ENCODE measurements at places on chromosomes 2 and 18.
A peak's percentile ranks its signal among the peaks of the same experiment; 100 is the strongest.

- no peak overlapping the region for H3K4me3 ChIP-seq
- no peak overlapping the region for H3K27ac ChIP-seq
- H3K4me1 ChIP-seq: peaks cover 13% of the 10 kb centered on the region
- no peaks in the 10 kb centered on the region for H3K27me3 ChIP-seq
- peaks cover 2% of the 10 kb centered on the region for H3K36me3 ChIP-seq
- no peak for DNase-seq
These were observed 84.6 kb downstream of the SMAD7 start for GRCh38 chr18:48866028-48866733.

DNA sequence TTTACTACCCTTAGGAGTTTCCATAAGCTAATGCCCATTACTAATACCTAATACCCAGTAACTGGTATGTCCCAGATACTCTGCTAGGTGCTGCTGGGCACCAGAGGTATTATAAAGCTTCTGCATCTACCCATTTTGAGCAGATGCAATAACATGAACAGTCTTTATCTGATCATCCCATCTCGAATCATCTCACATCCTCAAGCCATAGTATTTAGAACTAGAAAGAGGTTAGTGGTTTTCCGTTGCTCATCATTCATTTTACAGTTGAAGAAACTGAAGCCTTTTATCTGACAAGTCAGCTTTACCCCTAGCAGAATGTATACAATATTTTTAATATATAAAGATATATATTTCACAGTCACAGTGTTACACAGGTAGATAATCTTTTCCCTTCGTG is 99.1 kb upstream of the TCF4 start:
- no peak overlapping the region for H3K4me3 ChIP-seq
- DNase-seq: no peak
- H3K4me1 ChIP-seq: no peaks in the 10 kb centered on the region
- no peaks in the 10 kb centered on the region for H3K36me3 ChIP-seq
- H3K27me3 ChIP-seq: no peaks in the 10 kb centered on the region
- no peak overlapping the region for H3K27ac ChIP-seq

DNA sequence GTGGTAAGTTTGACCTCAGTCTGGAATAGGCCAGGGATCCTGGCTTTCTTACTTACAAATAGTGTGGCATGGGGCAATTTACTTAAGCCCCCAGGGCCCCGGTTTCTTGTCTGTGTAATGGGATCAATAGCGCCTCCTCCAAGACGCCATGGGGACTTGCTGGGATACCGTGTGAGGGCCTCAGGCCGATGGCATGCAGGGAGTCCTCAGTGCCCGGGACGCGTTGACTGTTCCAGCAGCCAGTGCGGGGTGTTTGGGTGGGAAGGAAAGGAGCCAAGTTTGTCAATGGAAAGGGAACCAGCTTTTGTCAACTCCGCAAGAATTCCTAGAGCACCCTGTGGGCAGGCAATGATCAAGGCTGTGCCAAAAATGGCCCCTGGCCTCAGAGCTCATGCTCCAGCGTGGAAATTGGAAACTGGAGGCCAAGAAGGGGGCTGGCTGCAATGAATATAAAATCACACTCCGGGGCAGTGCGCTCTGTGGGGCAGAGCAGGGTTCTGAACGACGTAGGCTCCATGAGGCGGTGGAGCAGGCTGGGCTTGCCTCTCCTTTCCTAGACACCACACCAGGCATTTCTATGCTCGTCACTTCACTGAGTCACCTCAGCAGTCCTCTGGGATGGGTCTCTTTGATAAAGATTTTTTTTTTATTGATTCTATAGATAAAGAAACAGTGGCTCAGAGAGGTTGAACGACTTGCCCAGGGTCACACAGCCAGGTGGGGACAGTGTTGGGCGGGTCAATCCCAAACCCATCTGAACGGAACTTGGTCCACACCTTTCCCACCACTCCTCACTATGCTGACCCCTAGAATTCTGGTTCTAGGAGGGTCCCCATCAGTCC is 56.7 kb upstream of the ASAP2 start:
- H3K36me3 ChIP-seq: no peaks in the 10 kb centered on the region
- no peak overlapping the region for H3K4me3 ChIP-seq
- no peaks in the 10 kb centered on the region for H3K4me1 ChIP-seq
- no peak overlapping the region for H3K27ac ChIP-seq

DNA sequence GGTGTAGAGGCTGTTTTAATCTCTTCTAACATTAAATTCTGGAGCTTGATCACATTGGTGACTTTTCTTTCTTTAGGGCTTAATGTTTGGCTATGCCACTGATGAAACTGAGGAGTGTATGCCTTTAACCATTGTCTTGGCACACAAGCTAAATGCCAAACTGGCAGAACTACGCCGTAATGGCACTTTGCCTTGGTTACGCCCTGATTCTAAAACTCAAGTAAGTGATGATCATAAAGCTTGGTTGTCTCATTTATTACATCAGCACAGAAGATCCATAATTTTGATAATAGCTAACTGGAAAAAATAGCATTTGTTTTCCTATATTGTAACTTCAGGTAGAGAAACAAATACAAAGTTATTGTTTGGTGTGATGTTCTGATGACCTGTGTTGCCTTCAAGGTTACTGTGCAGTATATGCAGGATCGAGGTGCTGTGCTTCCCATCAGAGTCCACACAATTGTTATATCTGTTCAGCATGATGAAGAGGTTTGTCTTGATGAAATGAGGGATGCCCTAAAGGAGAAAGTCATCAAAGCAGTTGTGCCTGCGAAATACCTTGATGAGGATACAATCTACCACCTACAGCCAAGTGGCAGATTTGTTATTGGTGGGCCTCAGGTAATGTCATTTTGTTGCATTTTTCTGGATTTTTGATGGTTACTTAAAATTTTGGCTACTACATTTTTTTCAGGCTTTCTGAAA is 2.9 kb downstream of the MAT2A start:
- no peak overlapping the region for H3K27ac ChIP-seq
- peak overlapping the region; percentile 96 for H3K4me3 ChIP-seq
- H3K4me1 ChIP-seq: peaks cover 42% of the 10 kb centered on the region
- no peaks in the 10 kb centered on the region for H3K27me3 ChIP-seq

DNA sequence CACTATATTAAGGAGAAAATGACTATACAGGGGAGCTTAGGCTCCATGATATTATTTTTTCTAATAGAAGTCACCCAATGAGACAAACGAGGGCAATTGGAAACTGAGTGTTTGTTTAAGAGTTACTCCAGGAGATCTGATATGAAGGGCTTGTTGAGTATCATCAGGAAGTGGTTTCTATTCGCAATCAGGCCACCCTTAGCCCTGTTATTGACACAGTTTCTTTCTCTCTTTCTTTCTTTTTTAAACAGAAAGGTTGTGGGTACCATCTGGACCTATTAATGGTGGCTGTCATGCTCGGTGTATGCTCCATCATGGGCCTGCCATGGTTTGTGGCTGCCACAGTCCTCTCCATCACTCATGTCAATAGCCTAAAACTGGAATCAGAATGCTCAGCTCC is 117.3 kb downstream of the DPP4 start:
- DNase-seq: peak; percentile 21
- peaks cover 69% of the 10 kb centered on the region for H3K4me1 ChIP-seq
- peak overlapping the region; percentile 80 for H3K4me3 ChIP-seq
- H3K27ac ChIP-seq: peak overlapping the region; percentile 93

- H3K36me3 ChIP-seq: no peaks in the 10 kb centered on the region
- no peak overlapping the region for H3K4me3 ChIP-seq
These were observed 72.1 kb upstream of the ARL5A start for GRCh38 chr2:151900331-151900730.

GRCh38 chr2:1830936-1831619 is 86.8 kb upstream of the PXDN start:
- DNase-seq: no peak
- no peaks in the 10 kb centered on the region for H3K4me1 ChIP-seq
- H3K4me3 ChIP-seq: no peak overlapping the region
- no peaks in the 10 kb centered on the region for H3K27me3 ChIP-seq
- no peaks in the 10 kb centered on the region for H3K36me3 ChIP-seq
- H3K27ac ChIP-seq: no peak overlapping the region

- no peak for DNase-seq
- H3K36me3 ChIP-seq: no peaks in the 10 kb centered on the region
- H3K27ac ChIP-seq: no peak overlapping the region
- H3K27me3 ChIP-seq: no peaks in the 10 kb centered on the region
- no peak overlapping the region for H3K4me3 ChIP-seq
These were observed 685.2 kb downstream of the DCC start for GRCh38 chr18:53025247-53025646.

All from T-helper 2 cell treated with Interferon-gamma antibody and Interleukin-4, amounts not matched to agents 5 μg/mL and 100 μg/mL, for 36 hours (primary cell).